NCI-H526 (cell line): ENCODE measurements at places on chromosomes 13 and 19.

DNA sequence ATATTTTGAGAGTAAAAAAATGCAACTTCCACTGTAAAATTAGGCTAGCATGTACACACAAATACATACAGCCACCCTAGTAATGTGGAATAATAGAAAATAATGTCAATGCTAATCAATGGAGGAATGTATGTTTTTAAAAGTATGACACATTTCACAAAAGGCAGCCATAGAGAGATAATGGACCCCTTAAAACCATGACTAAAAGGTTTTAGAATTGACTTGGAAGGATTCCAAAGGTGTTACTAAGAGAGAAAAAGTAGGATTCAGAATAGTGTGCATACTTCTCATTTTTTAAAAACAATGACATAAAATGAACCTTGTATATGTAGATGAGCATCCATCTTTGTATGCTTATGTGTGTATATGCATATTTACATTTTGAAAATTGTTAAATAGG is 597.9 kb upstream of the PCDH9 start:
- DNase-seq = no peak

GRCh38 chr19:32599736-32600157 is 18.8 kb downstream of the PDCD5 start:
- peak; percentile 77 for DNase-seq

DNA sequence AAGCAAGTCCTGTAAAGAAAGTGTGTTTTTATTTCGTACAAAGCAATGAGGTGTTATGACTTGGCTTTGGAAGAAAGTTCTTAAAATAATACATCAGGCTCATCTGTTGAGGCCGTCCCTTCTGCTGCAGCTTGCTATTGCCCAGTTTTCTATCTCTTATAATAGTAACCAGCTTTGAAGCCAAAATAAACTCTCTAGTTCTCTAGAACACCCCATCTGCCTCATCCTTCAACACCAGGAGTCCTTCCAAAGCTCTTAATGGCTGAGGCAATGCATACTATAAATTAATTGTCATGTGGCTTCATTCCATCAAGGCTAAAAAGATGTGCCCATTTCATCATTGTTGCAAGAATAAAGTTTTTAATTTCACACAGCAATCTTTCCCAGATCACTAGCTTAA is 49.4 kb upstream of the IPO5 start:
- no peak for DNase-seq

- DNase-seq = no peak
These were observed 24.7 kb downstream of the IL12RB1 start for GRCh38 chr19:18062028-18062427.

- DNase-seq = no peak
These were observed 8.7 kb downstream of the IQCN start for GRCh38 chr19:18265582-18265981.

GRCh38 chr19:28358633-28359032 is 854.3 kb downstream of the UQCRFS1 start:
- DNase-seq = no peak
